ENCODE measurements at places on chromosomes 1 and 21. TPM values are rescaled to one million over a fixed set of nuclear protein-coding genes. Genes with fewer than 3 reads are reported as not detected.

The EIF4G3 gene
- 44.0 TPM for polyA plus RNA-seq

The FAM167B gene
- polyA plus RNA-seq = 4.8 TPM

The OR2T33 gene
- not detected for polyA plus RNA-seq

The E2F2 gene
- polyA plus RNA-seq = 10.2 TPM

The CHI3L2 gene
- 5.9 TPM for polyA plus RNA-seq

The CALML6 gene
- polyA plus RNA-seq = 0.27 TPM

The TPTE gene
- not detected for polyA plus RNA-seq

The NTRK1 gene
- 0.32 TPM for polyA plus RNA-seq

The BGLAP gene
- polyA plus RNA-seq = 2.9 TPM

The LPAR3 gene
- 0.83 TPM for polyA plus RNA-seq

The PLA2G2E gene
- polyA plus RNA-seq = not detected

Data from brain (organoid and tissue), 16 donors.